ENCODE measurements at places on chromosomes 12 and 14.

DNA sequence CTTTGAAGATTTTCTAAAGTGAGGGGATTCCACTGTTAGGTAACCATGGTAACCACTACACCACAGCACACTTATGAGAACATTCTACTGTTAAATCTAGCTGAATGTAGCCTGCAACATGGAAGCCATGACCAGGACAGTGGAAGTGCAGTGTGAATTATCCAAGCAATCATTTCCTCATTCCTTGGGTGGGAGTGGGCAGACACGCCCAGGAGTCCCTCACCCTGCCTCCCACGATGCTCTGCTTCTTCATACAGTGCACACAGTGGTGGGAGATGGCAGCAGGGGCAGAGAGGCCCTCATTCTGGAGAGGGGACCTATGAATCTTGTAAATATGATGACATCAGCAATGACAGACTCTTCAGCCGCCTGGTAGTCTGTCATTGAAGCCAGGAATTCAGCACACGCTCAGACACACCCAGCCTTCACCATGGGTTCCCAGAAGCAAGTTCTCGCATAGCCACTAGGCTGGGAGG lies 70.1 kb upstream of the HOXC13 start:
- no peak for DNase-seq

- no peak for DNase-seq
These were observed 4.0 kb downstream of the ASCL1 start for GRCh38 chr12:102961466-102961855.

- DNase-seq = no peak
These were observed 258.6 kb upstream of the TMPO start for GRCh38 chr12:98256830-98257229.

DNA sequence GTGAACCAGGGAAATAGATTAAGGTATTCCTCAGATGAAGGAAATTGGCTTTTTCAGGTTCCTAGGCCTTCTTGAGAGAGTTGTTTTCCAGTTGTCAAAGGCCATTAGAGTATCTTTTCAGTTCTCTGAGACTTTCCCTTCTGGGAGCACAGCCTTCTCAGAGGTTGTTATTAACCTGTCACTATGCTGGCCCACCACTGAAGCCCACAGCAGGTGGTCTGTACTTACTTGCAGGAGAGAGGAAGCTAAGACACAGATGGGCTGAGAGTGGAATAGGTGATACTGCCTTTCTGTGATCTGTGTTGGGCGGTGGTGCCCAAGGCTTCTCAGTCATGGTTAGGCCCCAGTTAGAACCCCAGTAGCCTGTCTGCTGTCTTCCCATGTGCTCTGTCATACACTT lies 22.8 kb upstream of the GALNT16 start:
- DNase-seq = no peak

- DNase-seq = no peak
These were observed 34.0 kb downstream of the EMP1 start for GRCh38 chr12:13230500-13230899.

DNA sequence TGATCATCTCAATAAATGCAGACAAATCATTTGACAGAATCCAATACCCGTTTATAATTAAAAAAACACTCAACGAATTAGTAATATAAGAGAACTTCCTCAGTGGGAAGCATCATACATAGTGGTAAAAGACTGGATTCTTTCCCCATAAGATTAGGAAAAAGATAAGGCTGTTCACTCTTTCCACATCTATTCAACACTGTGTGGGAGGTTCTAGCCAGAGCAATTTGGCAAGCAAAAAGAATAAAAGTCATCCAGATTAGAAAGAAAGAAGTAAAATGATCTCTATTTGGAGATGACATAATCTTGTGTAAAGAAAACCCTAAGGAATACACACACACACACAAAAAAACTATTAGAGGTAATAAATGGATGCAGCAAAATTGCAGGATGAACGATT lies 38.4 kb downstream of the YEATS4 start:
- no peak for DNase-seq

DNA sequence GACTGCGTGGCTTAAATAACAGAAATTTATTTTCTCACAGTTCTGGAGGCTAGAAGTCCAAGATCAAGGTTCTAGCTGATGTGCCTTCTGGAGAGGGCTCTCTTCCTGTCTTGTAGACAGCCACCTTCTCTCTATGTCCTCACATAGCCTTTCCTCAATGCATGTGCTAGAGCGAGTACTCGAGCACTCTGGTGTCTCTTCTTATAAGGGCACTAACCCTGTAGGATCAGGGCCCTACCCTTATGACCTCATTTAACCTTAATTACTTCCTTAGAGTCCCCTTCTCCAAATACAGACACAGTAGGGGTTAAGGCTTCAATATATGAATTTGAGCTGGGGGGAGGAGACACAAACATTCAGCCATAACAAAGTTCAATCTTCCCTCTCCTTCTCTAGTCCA lies 10.2 kb downstream of the DHH start:
- no peak for DNase-seq

- no peak for DNase-seq
These were observed 252.3 kb downstream of the EFCAB11 start for GRCh38 chr14:89702073-89702875.

DNA sequence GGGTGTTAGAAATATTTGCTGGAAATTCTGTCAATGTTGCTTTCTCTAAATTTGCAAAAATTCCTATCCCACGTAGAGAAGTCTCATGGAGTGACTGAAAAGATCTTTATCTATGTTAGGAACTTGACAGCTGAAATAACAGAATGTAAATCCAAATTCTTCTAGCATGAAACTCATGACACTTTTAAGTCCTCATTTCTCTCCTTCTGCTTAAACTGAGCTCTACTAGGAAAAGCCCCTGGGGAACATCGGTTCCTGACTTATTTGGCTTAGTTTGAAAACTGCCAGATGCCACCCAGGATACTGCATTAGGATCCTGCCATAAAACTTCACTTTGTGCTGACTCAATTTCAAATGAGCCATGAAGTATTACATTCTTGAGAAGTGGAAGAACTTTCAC lies 426.0 kb downstream of the GALC start:
- no peak for DNase-seq

DNA sequence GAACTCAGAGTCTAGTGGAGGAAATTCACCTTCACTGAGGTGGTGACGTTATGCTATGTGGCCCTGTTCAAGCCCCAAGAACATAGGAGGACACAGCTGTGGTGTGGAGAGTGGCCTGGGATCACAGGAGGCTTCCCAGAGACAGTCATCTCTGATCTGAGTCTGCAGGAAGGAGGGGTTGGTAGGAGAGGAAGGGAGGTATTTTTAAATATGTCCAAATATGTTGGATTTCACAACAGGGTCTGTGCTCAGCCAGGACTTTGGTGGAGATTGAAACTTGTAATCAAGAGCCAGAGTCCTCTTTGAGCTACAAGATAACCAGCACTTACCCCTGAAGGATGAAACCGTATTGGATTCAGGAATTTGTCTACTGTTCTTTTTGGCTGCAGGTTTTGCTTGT lies 26.4 kb upstream of the MED13L start:
- no peak for DNase-seq

- no peak for DNase-seq
These were observed 82.0 kb upstream of the SFSWAP start for GRCh38 chr12:131628766-131629448.

GRCh38 chr12:76398106-76398505 lies 49.9 kb upstream of the BBS10 start:
- no peak for DNase-seq

Data from activated CD4-positive, CD25-positive, alpha-beta regulatory T cell treated with anti-CD3 and anti-CD28 coated beads, Interleukin-2, amount 50 U/mL, for 72 hours (primary cell).